Pericardium fibroblast (primary cell): ENCODE measurements at places on chromosomes 3 and 15. TPM values are rescaled to one million over a fixed set of nuclear protein-coding genes. Genes with fewer than 3 reads are reported as not detected.

Gene DBR1
- 7.6 and 7.7 TPM in 2 replicates for total RNA-seq

Gene LZTFL1
- total RNA-seq = 13.3 and 15.2 TPM in 2 replicates

Gene CHRNA7
- total RNA-seq = not detected in 2 replicates

Gene IL20RB
- total RNA-seq = 2.8 and 7.8 TPM in 2 replicates

Gene ZNF609
- 11.2 and 12.8 TPM in 2 replicates for total RNA-seq

Gene SI
- total RNA-seq = not detected in 2 replicates

Gene NR2E3
- total RNA-seq = 0.12 TPM in 1 of 2 replicates, not detected in the other

Gene GCNT3
- not detected in 2 replicates for total RNA-seq

Gene CYB561D2
- 20.8 and 35.2 TPM in 2 replicates for total RNA-seq

Gene SUCNR1
- not detected in 2 replicates for total RNA-seq
